ENCODE measurements at places on chromosomes 2 and 18. TPM values are rescaled to one million over a fixed set of nuclear protein-coding genes. Genes with fewer than 3 reads are reported as not detected.

ARL5A gene
- polyA plus RNA-seq, result 82.1 TPM

ALK gene
- polyA plus RNA-seq, result not detected

DNA sequence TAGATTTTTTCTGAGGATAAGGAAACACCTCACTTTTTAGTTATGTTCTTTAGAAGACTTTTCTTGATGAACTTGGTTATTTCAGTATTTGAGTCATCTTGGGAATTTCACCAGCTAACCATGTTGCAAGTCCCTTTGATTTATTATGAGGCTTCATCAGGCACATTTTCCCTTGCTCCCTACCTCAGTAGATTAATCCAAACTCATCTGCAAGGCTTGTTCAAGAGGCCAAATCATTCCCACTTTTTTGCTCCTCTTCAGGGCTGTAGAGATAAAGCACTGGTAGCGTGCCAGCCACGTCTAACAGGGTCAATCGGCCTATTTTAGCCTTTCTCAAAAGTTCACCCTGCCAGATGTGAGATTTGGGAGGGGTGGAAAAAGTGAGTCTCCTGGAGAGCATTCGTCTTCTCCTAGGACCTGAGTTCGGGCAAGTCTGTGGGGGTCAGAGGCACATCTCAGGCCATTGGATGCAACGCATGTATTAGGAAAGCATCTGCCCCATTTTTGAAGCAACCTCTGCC is 120.3 kb downstream of the RDH14 start:
- no peak overlapping the region for H3K27ac ChIP-seq
- H3K4me3 ChIP-seq, result no peak overlapping the region
- H3K4me1 ChIP-seq, result no peaks in the 10 kb centered on the region
- no peaks in the 10 kb centered on the region for H3K36me3 ChIP-seq

DNA sequence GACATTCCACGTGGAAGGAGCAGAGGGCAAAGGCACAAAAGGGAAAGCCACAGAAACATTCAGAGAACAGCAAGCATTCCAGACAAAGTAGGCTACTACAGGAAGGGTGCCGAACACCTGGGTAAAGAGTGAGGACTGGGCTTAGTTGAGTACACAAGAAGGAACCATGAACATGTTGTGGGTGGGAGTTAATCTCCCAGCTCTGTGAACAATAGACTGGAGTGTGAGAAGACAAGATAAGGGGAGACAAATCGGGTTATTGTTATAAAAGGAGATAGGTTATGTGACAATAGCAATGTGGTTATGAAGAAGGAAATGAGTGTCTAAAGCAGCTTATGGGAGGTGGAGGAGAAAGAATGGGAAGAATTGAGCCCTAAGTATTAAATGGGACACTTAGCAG is 70.0 kb downstream of the DPP4 start:
- H3K4me1 ChIP-seq, result no peaks in the 10 kb centered on the region
- no peaks in the 10 kb centered on the region for H3K36me3 ChIP-seq
- no peak overlapping the region for H3K4me3 ChIP-seq
- peaks cover 1% of the 10 kb centered on the region for H3K27me3 ChIP-seq
- no peak overlapping the region for H3K27ac ChIP-seq

MAPRE3 gene
- 1.9 TPM for polyA plus RNA-seq

- DNase-seq, result no peak
- no peak overlapping the region for H3K27ac ChIP-seq
- H3K4me3 ChIP-seq, result no peak overlapping the region
- no peaks in the 10 kb centered on the region for H3K4me1 ChIP-seq
These were observed 50.9 kb downstream of the KIF1A start for GRCh38 chr2:240769096-240769495.

DNA sequence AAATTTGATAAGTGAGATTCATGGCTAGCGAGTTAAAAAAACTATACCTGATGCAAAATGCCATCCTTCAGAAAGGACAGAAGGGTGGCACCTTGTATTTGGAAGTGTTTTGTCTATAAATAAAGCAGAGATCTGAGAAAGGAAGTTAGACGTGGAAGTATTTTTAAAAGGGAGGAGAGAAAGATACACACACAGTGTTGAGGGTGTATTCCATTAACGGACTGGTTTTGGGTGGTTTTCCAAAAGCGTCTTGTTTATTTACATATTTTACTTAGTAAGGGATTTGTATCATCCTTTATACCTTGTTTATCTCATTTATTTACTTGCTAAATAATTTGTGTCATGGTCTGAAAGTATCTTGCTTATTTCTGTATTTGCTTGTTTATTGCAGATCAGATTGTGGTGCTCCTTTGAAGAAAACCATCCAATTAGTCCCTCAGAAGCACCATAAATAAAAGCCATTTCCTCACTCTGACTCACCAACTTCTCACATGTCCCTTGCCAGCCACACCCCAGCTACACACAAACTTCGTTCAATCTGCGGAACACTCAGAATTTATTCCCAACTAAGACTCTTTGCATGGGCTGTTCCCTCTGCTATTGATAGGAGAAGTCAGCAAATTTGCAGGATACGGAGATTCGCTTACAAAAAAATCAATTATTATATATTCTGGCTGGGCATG is 90.8 kb downstream of the FAM124B start:
- no peak overlapping the region for H3K27ac ChIP-seq
- no peak overlapping the region for H3K4me3 ChIP-seq
- H3K27me3 ChIP-seq, result peaks cover 3% of the 10 kb centered on the region
- no peak for DNase-seq
- H3K36me3 ChIP-seq, result no peaks in the 10 kb centered on the region

LHCGR gene
- polyA plus RNA-seq, result not detected

TPO gene
- not detected for polyA plus RNA-seq

TRIM43 gene
- polyA plus RNA-seq, result not detected

REG3A gene
- polyA plus RNA-seq, result not detected

DNA sequence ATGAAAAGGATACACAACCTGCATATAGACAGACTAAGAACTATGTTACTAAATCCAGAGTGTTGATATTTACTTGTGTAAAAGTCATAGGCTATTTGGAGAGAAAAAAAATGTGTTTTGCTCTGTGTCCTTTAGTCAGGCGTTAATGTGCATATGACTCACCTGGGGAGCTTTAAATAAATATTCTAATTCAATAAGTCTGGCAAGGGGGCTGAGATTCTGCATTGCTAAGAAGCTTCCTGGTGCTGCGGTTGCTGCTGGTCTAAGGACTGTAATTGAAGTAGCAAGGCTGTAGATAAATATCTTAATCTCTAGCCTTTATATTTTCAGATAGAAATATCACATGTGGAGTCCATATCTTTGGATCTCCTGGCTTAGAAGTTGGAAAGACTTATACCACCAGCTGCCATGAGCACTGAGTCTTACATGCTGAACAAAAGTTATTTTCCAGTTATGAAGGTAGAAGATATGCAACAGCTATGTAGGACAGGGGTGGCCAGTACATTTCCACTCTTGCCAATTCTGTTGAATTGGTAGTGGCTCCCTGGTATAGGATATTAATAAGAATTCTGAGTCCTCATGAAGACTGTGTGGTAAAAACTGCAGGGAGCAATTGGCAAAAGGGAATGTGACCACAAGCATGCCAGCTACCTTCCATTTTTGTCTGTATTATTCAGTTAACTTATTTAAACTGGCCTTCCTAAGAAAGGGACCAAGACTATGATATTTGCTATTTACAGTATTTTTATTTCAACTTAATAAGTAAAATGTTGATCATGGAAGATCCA is 4.8 kb downstream of the SPAG16 start:
- H3K36me3 ChIP-seq, result no peaks in the 10 kb centered on the region
- H3K27me3 ChIP-seq, result no peaks in the 10 kb centered on the region
- H3K4me1 ChIP-seq, result peaks cover 5% of the 10 kb centered on the region
- no peak overlapping the region for H3K4me3 ChIP-seq
- no peak overlapping the region for H3K27ac ChIP-seq
- no peak for DNase-seq

GRCh38 chr2:235480614-235481013 is 13.2 kb upstream of the AGAP1 start:
- no peak overlapping the region for H3K27ac ChIP-seq
- no peaks in the 10 kb centered on the region for H3K4me1 ChIP-seq

DAPL1 gene
- polyA plus RNA-seq, result not detected

TEX44 gene
- polyA plus RNA-seq, result not detected

GRCh38 chr18:10234912-10235660 is 219.3 kb upstream of the APCDD1 start:
- DNase-seq, result no peak
- no peak overlapping the region for H3K4me3 ChIP-seq
- H3K4me1 ChIP-seq, result no peaks in the 10 kb centered on the region
- H3K36me3 ChIP-seq, result no peaks in the 10 kb centered on the region

DNA sequence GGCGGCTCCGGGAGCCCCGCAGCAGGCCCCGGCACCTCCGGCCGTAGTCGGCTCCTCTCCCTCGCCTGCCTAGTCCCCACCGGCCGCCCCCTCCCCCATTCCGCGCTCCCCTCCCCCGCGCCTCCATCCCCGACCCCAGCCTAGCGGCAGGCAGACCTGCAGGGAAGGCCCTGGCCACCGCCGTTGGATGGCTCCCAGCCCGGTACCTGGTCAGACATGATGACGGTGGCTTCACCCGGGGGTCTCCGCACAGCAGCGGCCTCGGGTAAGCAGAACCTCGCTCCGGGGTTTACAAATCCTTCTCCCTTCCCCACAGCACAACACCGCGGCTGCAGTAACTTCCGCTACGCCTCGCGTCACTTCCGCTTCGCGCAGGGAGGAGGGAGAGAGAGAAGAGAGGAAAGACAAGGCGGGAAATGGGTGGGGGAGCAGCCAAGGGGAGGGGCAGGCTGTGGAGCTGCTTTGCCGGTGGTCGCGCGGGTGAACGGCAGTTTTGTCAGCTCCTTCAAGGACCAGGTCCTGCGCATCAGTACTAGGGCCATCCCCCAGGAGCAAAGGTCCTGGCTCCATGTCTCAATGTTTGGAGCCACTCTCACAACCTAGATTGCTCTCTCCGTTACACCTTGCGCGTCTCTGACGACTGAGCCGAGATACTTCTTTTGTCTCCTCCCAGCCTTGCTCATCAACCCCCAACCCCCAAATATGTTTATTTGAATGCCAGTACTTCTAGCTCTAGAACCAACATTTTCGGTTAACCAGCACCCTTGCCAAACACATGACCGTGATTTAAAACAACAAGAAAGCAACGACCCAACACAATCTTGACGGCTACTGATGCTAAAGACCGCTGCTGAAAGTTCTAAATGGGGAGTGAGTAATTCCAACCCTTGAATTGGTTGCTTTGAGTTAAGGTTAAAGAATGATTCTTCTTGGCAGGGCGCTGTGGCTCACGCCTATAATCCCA is at the start of gene SUMO1:
Gene SUMO1 (minus strand): TSS at position 364 of the 964 bp plus-strand sequence. CDS start 146 bp downstream, at position 218.
- peaks cover 33% of the 10 kb centered on the region for H3K4me1 ChIP-seq
- peak; percentile 90 for DNase-seq
- H3K36me3 ChIP-seq, result peaks cover 3% of the 10 kb centered on the region

GAREM1 gene
- not detected for polyA plus RNA-seq

- no peaks in the 10 kb centered on the region for H3K36me3 ChIP-seq
- DNase-seq, result no peak
- H3K27ac ChIP-seq, result no peak overlapping the region
- no peaks in the 10 kb centered on the region for H3K27me3 ChIP-seq
- H3K4me1 ChIP-seq, result no peaks in the 10 kb centered on the region
- no peak overlapping the region for H3K4me3 ChIP-seq
These were observed 57.8 kb upstream of the HNRNPA3 start for GRCh38 chr2:177154809-177155208.

ERFE gene
- 5.7 TPM for polyA plus RNA-seq
